AG08395 (cell line): ENCODE measurements at places on chromosomes 6 and 20.

- no peak for DNase-seq
Measured at GRCh38 chr6:101776919-101777350, 383.4 kb downstream of the GRIK2 start.

DNA sequence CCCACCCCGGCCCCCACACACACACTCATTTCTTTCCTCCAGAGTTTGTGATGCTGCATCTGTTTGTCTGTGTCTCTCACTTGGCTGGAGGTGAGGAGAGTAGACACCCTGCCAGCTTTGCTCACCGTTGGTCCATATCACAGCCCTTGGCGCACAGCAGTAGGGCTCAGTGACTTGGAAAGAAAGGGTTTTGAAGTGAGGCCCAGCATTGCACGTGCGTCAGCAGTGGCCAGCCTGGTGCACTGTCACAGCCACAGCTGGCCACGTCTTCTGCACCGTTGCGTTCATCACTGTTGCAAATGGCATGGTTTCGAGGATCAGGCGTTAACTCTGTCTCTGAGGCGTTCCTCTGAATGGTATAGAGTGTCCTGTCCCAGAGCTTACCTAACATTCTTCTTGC, 3.7 kb downstream of the WFDC5 start:
- no peak for DNase-seq

GRCh38 chr20:63819224-63819921, 11.7 kb downstream of the ZBTB46 start:
- DNase-seq, result peak; percentile 53

DNA sequence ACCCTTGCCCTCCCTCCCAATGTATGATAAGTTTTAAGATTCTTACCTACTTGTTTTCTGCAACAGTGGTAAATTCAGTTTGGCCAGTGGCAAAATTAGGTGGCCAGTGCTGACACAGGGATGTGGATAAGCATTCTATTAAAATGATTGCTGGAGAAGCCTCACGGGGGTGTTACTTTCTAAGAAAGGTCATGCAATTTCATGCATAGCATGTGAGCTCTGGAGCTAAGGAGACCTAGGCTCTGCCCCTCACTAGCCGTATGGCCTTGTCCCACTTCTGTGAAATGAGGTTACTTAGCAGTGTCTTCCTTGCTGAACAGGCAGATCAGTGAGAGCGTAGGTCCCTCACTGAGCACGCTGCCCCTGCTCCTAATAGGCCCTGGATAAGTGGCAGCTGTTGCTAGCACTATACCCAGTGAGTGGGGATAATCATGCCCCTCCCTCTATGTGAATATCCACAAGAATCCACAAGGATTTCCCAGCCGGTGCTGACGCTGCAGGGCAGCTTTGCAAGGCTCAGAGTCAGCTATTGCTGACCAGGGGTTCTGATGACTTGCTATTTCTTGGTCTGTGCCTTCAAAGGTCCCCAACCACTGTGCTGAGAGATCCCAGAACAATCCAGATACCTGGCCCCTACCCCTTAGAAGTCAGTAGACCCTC, 86.5 kb upstream of the MRPS10 start:
- DNase-seq, result no peak

DNA sequence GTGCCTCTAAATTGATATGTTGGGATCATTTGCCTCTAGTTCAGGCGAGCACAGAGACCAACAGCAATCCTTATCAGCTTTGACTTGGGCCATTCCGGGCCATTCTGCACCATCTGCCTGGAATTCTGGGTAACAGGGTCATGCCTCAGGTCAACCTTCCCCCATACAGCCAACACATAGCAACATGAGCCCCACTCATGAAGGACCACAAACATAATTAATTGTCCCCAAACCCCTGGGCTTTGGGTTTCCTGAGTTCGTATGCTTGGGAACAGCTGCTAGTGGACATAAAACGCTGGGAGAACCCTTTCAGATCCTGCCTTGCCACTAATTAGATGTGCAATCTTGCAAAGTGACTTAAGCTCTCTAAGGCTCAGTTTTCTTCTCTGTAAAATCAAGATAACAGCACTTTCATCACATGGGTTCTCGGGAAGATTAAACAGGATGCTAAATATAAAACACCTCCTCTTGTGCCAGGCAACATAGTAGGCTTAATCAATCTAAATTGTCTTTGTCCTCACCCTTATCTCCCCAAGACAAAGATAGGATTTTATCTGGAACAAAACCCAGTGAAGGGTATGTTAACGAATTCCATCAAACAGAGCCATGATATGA, 426.5 kb downstream of the CD83 start:
- no peak for DNase-seq

DNA sequence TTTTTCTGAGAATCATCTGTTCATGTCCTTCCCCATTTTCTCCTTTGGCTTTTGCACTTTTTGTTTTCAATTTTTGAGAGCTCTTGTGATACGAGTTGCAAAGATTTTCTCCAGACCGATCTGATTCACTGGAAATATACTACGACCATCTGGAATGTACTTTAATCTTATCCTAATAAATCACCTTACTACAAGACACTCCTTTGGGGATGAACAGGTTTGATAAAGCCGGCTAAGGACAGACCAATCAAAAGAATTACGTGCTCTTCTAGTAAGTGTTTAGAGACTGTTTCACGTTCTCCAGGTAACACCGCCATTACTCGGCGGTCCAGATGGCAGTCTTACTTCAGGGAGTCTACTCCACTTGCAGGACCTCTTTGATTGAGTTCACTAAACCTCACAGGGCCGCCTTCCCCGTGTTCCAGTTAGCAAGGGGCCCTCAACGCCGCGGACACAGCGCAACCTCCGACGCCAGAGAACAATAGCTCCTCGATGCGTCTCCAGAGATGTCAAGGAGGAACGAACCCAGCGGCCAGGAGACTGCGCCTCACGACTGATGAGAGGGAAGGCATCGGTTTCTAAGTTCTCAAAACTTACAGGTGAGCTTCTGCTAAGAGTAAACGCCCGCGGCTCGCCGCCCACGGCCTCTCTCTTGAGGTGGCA, 920 bp upstream of the WTAP start:
- peak; percentile 4 for DNase-seq

GRCh38 chr6:63881791-63882190, 246.2 kb downstream of the PHF3 start:
- no peak for DNase-seq

- DNase-seq, result no peak
Measured at GRCh38 chr6:107730683-107731314, 93.3 kb downstream of the SCML4 start.

GRCh38 chr20:64099086-64099786, 8.1 kb downstream of the NPBWR2 start:
- DNase-seq, result no peak

- no peak for DNase-seq
Measured at GRCh38 chr6:19492636-19493405, 344.3 kb upstream of the ID4 start.

GRCh38 chr20:51579137-51579536, 36.6 kb upstream of the NFATC2 start:
- DNase-seq, result peak; percentile 90

GRCh38 chr6:164370773-164371172, 938.6 kb downstream of the C6orf118 start:
- no peak for DNase-seq

- no peak for DNase-seq
Measured at GRCh38 chr20:44552050-44552449, 30.2 kb upstream of the SERINC3 start.

DNA sequence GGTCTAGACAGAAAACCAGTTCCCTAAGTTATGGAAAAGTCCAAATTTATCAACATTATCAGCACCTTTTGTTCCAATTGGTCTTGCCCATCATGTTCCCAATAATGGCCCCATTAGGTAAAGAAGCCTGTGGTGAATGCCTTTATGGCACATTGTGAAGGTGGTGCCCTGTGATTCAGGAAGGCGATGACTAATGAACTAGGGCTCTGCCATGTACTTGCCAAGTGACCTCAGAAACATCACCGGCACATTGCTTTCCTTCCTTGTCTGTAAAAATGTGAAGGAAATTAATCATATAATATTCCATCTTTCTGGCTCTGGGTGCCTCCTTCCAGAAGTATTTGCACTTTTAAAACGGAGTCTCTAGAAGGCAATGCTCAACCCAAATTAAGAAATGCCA, 132.3 kb downstream of the UNC5CL start:
- DNase-seq, result peak; percentile 51

DNA sequence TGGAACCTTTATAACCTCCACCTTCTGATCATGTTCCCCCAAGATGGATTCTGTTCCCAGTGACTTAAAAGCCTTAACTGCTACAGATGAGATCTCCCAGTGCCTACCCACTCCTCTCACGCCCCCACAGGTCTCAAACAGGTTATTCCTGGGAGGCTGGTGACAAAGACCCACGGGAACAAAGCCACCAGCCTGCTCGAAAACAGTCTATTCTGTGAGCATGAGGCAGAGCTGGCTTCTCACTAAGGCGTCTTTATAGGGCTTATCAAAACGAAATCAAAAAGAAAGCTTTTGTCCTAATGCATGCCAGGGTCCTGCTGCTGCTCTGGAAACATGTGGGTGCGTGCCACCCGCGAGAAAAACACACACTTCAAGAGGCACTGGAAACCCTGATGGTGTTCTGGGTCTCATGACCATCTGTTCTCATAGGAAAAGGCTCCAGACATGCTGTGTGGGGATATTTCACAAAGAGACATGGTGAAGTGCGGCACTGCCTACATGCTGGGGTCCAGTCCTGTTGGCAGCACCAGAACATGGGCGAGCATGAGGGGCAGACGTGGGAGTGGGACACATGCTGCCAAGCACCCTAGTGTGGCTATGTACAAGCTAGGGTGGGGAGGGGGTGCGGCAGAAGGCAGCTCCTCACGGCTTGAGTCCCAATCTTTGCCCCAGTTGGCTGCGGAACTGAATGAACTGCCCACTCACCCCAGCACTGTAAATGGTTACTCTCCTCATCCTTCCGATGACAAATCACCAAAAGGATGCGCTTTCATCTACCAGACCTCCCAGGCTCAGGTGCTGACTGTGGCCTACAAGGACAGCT, 2.1 kb downstream of the FKBP1A start:
- DNase-seq, result no peak

DNA sequence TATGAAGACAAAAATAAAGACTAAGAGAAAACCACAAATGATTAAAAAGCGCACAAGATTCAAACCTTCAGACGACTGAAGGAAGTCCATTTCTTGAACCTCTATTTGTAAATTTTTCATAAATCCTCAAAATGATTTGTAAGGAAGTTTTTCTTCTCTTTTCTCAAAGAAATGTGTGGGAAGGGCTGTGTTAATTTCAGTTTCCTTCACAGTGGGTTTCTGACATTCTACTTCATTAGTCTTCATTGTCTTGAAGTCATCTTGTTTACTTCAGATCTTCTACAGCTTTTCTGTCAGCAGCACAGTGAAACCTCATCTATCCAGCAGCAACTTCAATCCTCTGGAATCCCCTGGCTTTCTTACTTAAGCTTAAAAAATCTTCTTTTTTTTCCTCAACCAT, 87.6 kb upstream of the MYLIP start:
- DNase-seq, result no peak

DNA sequence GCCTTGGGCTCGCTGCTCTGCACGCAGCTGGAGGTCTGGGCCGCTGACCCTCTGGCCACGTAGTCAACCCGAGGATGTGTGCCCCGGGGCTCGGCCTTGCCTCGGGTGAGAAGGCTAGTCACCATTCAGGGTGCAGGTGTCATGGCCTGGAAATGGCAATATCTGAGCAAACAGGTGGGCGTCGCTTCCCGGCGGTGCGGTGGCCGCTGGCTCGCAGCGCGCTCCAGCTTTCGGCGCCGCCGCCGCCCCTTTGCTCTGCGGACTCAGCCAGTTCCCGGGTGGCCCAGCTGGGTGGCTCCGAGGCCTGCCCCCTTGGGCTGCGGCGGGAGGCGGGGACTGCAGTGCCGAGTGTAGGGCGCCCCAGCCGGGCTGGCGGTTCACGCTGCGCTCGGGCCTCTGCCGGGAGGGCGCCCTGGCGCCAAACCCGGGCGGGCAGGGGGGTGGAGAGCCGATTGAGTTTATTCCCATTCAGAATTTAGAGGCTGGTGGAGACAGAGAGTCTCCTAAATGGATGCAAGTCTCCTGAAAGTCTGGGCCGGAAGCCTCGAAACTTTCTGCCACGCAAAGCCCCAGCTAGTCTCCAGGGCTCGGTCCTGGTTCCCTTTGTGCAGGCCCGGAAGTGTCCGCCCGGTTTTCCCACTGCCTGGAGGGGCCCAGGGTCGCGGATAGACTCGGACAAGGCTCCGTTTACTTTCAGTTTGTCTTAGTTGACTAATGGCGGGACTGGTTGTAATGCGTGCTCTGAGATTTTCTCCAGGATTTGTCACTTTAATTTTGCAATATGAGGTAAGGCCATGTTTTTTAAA, 11.3 kb upstream of the TFAP2A start:
- peak; percentile 58 for DNase-seq

GRCh38 chr20:62370115-62370806, 3.1 kb upstream of the LAMA5 start:
- DNase-seq, result peak; percentile 87

GRCh38 chr6:43809417-43810305, 39.6 kb downstream of the VEGFA start:
- DNase-seq, result no peak

GRCh38 chr20:22905658-22906057, 129.5 kb upstream of the SSTR4 start:
- DNase-seq, result peak; percentile 46

- no peak for DNase-seq
Measured at GRCh38 chr6:16136091-16136490, 7.2 kb downstream of the MYLIP start.

DNA sequence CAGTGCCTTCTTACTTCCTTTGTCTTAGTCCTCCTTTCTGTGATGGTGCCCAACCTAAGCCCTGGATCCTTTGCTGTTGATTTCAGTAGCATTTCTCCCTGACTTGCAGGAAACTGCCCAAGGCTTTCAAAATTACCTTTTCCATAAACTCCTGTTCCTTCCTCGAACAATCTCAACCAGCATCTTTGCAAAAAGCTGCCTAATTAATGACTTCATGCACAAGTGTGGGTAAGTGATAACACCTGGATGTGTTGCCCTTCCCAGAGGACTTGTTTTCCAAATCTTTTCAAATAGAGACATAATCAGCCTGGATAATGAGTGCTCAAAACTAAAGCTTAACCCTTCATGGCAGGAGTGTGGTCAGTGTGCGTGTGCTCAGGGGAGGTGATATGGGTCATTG, 118.0 kb downstream of the PCSK2 start:
- DNase-seq, result no peak

DNA sequence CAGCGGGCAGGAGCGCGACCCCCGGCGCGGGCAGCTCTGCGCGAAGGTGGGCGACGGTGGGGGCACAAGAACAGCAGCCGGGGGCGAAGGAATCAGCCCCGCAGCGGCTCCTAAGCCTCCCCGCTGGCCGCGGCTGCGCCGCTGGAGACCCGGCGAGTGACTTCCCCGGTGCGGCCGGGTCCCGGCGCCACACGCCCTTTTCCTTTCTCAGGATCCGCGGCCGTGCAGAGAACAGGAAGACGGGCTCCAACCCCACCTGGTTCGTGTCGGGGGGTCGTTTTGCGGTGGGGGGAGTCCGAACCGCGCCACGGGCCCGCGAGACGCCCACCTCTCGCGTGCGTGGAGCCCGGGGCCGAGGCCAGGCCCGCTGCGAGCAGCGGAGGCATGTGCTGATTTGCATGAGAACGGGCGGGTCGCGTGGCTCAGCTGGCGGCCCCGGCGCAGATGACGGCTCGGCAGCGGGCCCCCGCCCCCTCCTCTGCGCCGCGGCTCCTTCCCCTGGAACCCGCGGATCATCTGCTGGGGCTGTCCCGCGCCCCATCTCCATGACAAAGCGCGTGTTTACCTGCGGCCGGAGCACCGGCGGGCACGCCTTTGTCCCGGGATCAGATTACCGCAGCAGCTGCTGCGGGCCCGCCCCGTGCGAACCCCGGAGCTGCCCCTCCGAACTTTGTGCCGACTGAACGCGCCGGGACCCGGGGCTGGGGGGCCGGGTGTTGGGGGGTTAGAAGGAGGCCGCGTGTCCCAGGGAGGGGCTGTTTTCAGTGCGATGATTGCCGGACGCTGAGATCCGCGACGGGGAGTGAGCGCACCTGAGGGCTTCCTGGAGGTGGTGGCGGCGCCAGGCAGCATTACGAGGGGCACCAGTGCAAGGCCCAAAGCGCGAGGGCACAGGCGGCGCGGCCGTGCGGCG, 4.9 kb upstream of the DLL1 start:
- no peak for DNase-seq
